ENCODE measurements at places on chromosomes 4 and X.

DNA sequence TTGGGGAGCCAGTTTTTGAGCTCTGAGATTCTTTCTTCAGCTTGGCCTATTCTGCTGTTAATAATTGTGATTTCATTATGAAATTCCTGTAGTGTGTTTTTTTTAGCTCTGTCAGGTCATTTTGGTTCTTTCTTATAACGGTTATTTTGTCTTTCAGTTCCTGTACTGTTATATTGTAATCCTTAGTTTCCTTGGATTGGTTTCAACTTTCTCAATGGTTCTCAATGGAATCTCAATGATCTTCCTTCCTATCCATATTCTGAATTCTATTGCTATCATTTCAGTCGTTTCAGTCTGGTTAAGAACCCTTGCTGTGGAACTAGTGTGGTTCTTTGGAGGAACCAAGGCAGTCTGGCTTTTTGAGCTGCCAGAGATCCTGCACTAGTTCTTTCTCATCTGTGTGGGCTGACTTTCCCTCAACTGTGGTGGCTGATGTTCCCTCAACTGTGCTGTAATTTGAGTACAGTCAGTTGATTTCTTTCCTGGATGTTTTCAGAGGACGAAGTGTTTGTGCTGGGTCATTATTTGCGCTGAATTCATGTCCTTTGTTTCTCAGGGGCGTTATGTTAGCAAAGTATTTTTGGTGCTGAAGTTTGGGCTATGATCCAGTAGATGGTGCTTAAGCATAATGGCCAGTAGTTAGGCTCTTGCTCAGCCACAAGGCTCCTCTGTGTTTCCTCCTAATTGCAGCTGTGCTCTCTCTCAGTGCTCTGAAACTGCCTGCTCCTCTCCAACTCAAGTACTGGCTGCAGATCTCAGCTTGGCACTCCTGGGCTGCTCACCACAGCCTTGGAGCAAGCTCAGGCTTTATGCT lies 27.5 kb downstream of the ENPEP start:
- no peak for DNase-seq

GRCh38 chrX:124504111-124504983 lies 158.0 kb downstream of the SH2D1A start:
- DNase-seq: no peak

DNA sequence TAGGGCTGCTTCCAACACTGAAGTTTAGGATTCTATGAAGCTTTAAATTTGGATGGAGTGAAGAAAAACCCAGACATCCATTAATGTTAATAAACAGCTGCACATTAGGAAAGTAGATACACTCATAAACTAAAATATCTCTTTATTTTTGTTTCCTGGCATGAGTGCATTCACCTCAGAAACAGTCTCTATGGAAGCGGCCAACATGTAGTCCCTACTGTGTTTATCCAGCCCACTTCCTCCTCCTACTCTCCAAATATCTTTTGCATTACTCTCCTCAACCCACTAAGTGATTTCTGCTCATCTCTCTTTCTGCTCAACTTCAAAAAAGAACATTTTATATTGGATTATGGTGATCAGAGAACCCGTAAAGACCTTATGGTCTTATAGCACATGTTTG lies 180.3 kb upstream of the MXRA5 start:
- no peak for DNase-seq

DNA sequence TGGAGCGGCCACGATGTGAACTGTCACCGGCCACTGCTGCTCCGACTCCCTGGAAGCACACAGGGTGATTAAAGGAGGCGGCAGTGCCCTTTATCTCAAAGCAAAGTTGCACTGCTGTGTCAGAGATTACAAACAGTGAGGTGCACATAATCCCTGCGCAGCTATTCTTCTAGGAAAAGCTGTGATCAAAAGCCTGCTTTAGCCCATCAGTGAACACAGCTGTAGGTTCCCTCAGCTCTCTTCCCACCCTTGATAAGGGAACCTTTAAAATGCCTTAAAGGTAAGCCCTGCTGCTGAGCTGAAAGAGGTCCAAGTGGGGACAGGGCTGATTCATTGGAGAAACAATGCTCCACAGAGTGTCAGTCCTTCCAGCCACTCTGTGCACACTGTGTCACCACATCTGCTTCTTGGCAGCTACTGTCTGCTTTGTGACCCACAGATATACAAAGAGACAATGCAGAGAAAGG lies 127.6 kb downstream of the EIF4E start:
- DNase-seq: no peak

- no peak for DNase-seq
Measured at GRCh38 chr4:9608300-9608699, 164.1 kb downstream of the DEFB131A start.
